ENCODE measurements at places on chromosomes 6 and 20.

- no peak for DNase-seq
These were observed 335.7 kb downstream of the NRN1 start for GRCh38 chr6:5670811-5671561.

GRCh38 chr6:166341464-166341863 lies 881 bp downstream of the SFT2D1 start:
- no peak for DNase-seq

DNA sequence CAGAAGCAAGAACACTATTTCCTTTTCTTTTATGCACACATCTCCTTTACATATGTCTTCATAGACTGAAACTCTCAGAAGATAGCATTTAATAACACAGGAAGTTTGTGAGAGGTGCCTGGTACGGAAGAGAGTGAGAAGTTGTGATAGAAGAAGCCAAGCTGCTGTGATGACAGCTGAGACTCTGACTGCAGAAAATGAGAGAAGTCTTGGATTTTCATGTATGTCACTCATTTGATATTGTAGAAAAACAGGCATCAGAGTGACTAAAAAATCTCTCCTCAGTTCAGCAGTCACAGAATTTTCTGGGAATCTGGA lies 154.9 kb upstream of the BMP2 start:
- DNase-seq = no peak

DNA sequence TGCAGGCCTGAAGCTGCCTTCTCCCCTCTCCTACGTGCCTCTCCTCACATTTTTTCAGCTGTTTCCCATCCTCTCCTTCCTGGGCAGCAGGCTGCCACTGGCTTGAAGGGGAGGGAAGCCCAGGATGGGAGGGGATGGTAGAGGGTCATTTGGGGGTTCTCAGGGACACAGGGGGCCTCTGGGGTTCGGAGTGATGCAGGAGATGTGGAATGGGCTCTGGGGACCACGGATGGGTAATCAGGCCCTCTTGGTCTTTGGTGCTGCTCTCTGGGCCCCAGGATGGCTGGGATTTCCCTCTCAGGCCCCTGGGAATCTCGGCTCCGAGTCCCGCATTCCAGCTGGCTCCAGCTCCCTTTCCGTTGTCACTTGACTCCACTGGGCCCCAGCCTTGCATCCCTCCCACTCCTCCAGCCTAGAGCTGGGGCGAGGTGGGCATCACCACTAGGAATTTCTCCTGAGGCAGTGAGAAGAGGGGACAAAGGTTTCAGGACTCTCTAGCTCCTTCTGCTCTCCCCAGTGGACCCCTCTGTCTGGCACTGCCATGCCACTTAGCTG lies 2.0 kb upstream of the DDR1 start:
- no peak for DNase-seq

- no peak for DNase-seq
These were observed 26.7 kb downstream of the NPEPL1 start for GRCh38 chr20:58719258-58719657.

DNA sequence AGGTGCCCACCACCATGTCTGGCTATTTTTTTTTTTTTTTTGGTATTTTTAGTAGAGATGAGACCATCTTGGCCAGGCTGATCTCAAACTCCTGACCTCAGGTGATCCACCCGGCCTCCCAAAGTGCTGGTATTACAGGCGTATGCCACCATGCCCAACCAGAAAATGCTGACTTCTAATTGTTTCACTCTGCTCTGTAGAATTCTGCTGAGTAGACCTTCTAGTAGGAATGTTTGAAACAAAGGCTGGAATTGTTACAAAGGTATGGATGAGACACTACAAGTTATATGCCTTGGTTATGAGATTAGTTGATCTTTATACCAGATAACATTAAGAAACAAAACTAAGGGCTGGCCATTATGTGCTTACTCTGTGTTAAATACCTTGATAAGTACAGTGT lies 44.8 kb downstream of the MEP1A start:
- DNase-seq = no peak

GRCh38 chr20:49657118-49657901 lies 56.4 kb downstream of the B4GALT5 start:
- no peak for DNase-seq

DNA sequence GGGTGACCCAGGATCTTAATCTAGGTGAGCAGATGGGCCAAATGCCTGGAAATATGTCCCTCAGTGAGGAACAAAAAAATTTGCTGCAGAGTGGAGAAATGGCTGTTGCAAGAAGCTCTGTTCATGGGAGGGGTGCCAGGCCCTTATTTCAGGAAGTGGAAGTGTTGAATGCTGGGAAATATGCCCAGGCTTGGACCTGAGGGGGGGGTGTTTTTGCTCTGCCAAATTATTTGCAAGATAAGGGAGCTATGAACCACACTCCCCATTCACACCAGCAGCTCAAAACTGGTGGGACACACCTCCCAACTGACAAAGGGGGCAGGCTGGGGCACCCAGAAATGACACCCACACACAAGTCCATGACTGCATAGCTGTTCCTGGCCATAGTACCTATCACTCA lies 8.7 kb downstream of the CST4 start:
- DNase-seq = no peak

- no peak for DNase-seq
These were observed 70.0 kb downstream of the FAM50B start for GRCh38 chr6:3919130-3919628.

DNA sequence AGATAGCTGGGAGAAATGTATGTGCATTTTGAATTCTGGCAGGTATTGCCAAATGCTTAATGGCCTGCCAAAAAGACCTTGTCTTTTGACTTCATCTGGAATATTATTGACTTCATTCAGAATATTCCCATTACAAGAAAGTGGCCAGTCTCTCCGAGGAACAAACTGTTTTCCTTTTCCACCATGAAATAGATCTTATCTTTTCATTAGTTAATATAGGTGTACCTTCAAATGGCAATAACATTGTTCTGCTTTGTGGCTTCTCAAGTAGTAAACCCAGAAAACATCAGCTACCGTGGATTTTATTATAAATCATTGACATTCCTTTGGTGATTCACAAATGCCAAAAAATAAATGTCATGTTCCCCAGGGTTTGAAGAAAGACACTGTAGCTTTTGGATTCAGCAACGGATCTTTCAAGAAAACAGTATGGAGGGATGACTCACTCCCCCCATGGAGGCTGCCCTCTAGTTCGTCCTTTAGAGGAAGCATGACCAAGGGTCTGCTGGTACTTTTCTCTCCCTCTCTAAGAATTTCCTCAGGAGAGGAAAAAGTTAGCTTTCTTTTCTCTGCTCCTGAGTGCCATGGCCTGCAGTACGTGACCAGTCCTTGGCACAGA lies 1.1 kb upstream of the RNF182 start:
- no peak for DNase-seq

- DNase-seq = no peak
These were observed 480.5 kb upstream of the ID4 start for GRCh38 chr6:19356692-19357091.

GRCh38 chr20:58071991-58072390 lies 156.5 kb downstream of the ANKRD60 start:
- DNase-seq = no peak

DNA sequence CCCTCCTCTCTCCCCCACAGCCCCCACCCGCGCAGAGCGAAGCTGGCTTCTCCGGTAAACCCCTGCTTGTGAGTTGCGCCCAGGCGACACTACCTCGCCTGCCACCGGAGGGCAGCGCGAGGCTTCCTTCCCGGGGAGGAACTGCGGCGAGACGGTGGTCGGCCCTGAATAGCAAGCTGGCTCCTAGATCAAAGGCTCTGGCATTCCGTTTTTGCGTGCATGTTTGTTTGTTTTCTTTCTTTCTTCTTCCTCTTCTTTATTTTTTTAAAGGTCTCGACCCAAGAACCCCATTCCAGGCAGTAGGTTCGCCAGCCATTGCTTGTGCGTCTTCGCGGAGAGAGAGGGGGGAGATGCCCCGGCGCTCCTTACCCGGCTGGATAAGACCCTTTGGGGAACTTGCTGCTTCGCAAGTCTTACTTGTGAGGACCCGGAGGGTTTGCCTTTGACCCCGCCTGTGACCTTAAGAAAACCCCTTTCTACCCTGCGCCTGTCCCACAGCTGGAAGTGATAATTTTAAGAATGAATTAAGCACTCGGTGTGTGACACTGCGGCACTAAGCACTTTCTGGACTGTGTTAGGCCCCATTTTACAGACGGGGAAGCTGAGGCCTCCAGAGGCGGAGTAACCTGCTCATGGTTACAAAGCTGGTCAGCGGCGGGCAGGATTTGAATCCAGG lies 92.7 kb upstream of the SIRPA start:
- no peak for DNase-seq

- no peak for DNase-seq
These were observed 283.6 kb downstream of the PTPRT start for GRCh38 chr20:42906120-42906519.

GRCh38 chr6:15776458-15776980 lies 113.7 kb upstream of the DTNBP1 start:
- DNase-seq = no peak

DNA sequence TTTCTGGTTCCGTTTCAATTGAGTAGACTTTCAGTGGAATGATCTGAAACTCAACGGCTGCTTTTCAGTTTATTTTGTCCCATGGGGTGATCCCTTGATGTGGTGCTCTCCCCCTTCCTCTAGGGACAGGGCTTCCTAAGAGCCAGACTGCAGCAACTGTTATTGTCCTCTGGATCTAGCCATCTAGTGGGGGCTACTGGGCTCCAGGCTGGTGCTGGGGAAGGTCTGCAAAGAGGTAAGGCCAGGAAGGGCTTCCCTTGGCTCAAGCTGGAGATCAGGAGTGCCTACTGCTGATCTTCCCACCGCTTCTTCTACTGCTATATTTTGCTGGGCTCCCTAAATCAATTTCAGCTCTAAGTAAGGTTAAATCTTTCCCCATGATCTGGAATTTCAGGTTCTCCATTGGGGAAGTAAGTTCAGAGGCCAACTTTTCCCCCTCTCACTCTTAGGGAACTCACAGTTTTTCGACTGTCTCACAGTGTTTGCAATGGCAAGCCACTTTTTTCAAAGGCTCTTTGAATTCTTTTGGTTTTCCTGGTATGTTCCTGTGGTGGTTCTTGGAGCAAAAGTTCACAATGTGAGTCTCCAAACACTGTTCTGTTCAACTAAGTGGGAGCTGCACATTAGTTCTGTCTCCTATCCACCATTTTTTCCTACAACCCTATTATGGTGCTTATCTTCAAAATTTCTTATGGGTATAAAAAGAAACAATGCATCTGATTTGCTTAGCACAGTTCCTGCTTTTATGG lies 286.2 kb upstream of the EXOC2 start:
- no peak for DNase-seq

DNA sequence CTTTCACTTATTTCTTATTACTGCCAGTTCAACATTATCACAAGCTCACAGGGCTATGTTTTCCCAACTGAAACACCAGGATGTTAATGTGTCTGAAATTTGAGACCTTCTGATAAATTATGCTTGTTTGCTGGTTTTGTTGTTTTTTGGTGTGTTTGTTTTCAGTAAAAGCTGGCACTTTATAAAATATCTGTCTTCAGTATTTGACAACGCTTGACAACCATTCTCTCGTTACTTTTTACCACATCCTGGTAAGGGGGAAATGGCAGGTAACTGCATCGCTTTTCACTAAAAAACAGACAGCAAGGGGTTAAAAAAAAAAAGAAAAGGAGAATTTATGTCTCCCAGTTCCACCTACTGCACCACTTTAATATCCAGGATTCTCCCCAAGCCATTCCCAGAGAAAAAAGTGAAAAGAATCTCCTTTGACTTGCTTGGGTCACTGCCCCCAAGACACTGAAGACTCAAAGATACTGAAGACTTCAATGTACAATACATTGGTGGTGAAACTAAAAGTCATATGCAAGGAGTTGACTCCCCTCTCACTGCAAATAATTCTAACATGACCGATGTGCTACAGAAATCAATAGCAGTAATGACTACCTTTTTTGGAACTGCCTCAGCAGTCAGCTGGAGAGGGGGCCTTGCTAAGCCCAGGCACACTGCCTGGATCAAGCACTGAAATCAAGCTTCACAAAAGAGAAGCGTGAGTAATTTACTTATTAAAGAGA lies 88.9 kb downstream of the HIVEP2 start:
- no peak for DNase-seq

- DNase-seq = peak; percentile 14
These were observed 574 bp downstream of the RPS12 start for GRCh38 chr6:132814716-132815570.

GRCh38 chr6:112130878-112131277 lies 43.5 kb downstream of the FAM229B start:
- DNase-seq = no peak

DNA sequence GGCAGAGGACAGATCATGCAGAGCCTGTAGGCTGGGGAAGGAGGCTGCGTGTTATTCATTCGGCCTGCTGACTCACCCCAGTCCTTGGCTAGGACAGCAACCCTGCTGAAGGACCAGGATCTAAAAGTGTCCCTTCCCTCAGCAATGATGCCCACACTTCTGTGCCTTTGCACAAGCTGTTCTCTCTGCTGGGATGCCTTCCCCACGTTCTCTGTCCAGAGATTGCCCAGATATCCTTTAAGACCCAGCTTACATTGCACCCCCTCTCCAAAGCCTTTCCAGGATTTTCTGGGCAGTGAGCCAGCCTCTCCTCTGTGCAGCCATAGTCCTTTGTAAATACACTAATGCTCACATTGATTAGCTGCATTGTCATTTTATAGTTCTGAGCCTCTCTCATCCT lies 99.3 kb upstream of the CHD6 start:
- no peak for DNase-seq

DNA sequence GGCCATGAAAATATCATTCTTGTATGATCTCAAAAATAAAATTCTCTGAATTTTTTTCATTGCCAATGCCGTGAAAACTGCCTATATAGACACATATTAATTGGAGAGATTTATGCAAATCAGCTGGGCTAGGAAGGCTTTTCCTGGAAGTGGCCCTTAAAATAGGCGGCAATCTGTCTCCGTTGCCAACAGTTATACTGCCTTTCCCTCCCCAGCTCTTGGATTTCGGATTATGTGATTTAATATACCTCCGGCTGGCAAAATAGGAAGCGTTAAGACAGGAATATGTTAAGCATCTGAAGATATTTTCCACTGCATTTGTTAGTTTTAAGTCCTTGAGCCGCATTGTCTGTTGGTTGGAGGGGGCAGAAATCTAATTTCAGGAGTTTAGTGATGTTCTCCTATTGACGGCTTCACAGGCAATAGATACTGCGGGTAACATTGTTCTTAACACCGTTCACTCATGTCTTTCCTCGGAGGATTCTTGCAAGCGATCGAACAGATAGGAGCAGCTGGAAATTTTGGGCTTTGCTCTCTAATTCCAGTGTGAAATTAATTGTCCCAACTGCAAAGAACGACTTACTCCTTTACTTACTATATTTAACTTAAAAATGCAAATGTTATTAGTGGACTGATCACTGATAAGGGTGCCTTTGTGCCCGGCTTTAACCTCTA lies 113.3 kb downstream of the LINC00237 start:
- DNase-seq = no peak

GRCh38 chr6:18488526-18489270 lies 101.5 kb downstream of the RNF144B start:
- no peak for DNase-seq

DNA sequence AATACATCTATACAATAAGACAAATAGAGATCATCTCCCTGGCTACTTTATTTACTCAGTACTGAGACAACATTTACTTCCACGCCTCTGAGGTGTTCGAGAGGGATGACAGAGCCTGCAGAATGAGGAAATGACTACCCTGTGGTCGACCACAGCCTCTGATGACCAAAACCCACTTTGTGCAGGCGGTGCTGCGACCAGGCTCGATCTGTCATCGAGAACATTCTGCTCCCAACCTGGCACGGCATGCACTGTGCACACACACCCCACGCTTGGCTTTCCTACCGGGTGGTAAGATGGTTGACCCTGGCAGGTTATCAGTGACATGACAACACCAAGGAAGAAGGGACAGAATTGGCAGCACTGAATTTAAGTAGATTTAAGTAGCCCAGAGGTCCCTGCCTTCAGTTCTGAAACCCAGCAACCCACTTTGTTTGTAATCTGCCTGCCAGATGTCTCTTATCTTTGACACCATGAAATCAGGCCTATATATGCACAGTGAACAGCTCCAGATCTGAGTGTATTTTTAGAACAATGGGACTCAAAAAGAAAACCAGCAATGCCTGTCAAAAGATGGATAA lies 42.6 kb downstream of the TTI1 start:
- DNase-seq = peak; percentile 54
